ENCODE measurements at places on chromosomes 1 and 21. TPM values are rescaled to one million over a fixed set of nuclear protein-coding genes. Genes with fewer than 3 reads are reported as not detected.

NBPF6 gene
- total RNA-seq = not detected

GRCh38 chr1:43973981-43974442 is 748 bp upstream of the ATP6V0B start:
- DNase-seq = no peak

- DNase-seq = no peak
These were observed 74.1 kb downstream of the OLFML2B start for GRCh38 chr1:161949548-161949947.

DNA sequence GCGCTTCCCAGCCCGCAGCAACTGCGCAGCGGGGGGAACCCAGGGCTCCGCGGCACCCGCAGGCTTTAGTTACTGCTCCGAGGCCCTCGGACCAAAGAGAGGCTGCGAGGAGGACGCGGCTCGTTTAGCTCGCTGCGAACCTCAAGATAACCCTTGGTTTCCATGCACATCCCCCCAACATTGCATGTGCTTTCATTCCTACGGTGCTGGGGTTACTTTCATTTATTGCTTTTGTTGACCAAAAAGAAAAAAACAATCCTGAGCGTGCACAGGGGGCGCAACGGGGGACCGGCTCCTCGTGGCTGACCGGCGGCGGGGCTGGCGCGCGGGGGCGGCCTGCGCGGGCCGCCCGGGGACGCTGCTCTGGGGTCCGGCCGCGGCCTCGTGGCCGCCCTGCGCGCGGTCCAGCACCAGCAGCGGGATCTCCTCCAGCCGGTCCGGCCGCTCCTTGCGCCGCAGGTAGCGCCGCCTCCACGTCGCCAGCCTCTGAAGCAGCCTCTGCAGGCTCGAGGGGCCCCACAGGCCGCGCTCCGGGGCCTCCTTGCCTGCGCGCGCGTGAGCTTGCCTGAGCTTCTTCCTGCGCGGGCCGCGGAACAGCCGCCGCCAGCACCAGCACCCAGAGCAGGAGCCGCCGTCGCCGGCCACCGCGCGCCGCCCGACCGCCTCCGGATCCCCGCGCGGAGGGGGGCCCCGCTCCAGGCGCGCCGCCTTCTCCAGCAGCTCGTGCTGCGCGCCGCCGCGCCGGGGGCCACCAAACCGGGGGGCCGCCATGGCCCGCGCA is 77.4 kb downstream of the DESI2 start:
- DNase-seq = no peak

- no peak for DNase-seq
These were observed 53.9 kb upstream of the TTC34 start for GRCh38 chr1:2855206-2856065.

GRCh38 chr1:40944326-40944725 is 35.2 kb upstream of the CTPS1 start:
- DNase-seq = no peak

- no peak for DNase-seq
These were observed 120.4 kb downstream of the EDEM3 start for GRCh38 chr1:184634296-184634695.

- peak; percentile 59 for DNase-seq
These were observed 122.2 kb downstream of the KCNN3 start for GRCh38 chr1:154747740-154748404.

Data from CD8-positive, alpha-beta T cell (primary cell).